ENCODE measurements at places on chromosomes 13 and 19.

DNA sequence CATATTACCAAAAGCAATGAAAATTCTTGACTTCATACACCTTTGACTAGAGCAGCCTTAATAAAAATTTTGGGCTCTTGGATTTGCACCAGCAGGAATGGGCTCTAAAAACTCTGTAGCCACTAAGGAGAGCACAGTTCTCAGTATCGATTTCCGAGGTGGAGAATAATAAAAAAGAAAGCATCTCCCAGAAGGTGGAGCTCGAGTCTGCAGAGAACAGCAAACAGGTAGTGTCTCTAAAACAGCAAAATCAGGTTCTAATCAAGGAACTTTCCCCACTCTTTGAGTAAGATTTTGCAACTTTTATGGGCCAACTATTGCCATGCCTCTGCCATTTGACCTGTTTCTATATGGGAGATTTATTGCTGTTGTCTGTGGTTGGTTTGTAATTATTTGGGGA lies 258.7 kb upstream of the GPC6 start:
- DNase-seq = peak; percentile 24

DNA sequence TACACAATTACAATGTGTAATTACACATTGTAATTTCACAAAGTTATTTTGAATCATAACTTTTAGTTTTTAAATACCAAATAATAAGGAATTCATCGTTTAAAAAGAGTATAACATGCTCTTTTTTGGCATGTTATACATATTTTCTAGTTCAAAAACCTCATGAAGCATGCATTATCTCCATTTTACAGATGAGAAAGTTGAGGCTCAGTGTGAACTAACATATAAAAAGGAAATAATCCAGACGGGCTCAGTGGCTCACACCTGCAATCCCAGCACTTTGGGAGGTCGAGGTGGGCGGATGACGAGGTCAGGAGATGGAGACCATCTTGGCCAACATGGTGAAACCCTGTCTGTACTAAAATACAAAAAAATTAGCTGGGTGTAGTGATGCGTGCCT lies 107.9 kb downstream of the PCDH9 start:
- no peak for DNase-seq

DNA sequence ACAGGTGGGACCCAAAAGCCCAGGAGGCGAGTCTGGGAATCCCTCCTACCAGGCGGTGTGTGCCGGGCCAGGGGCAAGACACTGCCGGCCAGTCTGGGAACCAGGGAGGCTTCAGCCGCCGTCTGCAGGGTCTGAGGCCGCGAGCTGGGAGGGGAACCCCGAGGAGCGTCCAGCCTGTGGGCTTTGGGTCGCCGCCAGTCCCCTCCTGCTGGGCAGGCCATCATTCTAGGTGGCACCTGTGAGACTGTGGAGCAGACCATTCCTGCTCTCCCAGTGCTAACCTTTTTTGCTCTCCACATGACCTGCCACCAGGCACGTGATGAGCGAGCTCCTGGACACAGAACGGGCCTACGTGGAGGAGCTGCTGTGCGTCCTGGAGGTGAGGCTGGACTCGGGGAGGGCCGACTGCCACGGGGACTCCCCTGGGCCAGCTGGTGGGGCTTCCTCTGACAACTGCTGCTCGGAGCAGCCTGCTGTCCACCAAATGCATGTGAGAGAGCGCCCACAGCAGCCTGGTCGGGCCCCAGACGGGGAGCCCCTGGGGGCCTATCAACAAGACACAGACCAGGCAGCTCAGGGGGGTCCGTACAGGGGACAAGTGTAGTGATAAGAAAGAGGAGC lies 24.6 kb upstream of the F7 start:
- DNase-seq = no peak

DNA sequence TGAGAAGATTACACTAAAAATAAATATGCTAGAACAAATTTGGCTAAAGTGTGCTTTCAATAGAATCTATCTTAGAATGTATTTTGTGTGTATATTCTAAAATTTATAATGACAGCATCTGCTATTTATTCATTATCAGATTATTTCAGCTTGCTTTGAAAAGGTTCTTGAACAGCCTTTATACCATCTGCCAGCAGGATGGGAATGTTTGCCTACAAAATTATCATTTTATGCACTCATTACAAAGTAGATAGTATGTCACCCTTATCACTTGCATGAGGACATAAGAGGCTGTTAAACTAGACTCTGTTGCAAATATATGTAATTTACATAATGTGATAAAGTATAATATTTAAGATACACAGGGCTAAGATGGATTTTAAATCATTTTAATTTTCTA lies 1286.9 kb upstream of the PCDH20 start:
- DNase-seq = no peak

DNA sequence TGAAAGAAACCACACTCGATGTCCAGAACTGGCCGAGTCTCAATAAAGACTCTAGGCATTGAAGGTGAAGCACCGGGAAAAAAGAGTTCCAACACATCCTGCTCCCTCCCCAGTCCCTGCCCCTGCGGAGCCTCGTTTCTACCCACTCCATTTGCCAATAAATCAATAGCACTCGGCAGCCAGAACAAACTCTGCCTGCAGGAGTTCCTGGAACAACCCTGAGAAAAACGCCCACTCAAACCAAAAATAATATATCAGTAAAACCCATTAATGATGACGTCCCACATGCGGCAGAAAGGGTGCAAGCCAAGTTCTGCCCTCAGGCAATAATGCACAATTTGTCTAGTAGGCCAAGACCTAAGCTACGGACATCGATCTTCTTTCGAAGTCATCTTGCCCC lies 41.0 kb downstream of the PDCD5 start:
- no peak for DNase-seq

GRCh38 chr19:43741075-43741825 lies 13.5 kb downstream of the SMG9 start:
- DNase-seq = no peak

DNA sequence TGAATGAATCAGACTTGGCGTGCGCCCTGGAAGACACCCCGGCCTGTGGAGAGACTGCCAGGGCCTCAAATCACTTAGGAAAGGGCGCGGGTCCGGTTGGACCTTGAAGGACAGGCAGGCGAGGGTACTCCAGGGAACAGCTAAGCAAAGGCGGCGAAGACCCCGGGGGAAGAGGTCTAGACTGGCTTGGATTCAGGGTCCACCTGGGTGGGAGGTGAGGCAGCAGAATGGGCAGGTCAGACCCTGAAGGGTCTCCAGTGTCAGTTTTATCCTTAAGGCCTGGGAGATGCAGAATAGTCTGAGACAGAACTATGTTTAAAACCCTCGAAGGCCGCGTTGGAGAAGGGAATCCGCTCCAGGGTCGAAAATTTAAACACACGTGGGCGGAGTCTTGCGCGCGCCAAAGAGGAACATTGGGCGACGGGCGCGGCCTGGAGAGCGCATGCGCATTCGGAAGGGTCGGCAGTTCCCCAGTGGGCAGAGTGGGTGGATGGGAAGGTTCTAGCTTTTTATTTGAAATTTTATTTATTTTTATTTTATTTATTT lies 567 bp upstream of the SMG9 start:
- peak; percentile 86 for DNase-seq

- no peak for DNase-seq
Measured at GRCh38 chr13:60355056-60355455, 42.0 kb upstream of the TDRD3 start.

- DNase-seq = no peak
Measured at GRCh38 chr13:44796597-44797490, 192.4 kb downstream of the NUFIP1 start.

GRCh38 chr19:28847468-28847867 lies 365.5 kb downstream of the UQCRFS1 start:
- no peak for DNase-seq

- no peak for DNase-seq
Measured at GRCh38 chr13:113304121-113304520, 7.1 kb downstream of the LAMP1 start.

GRCh38 chr13:106753251-106753650 lies 185.3 kb upstream of the ARGLU1 start:
- peak; percentile 36 for DNase-seq

DNA sequence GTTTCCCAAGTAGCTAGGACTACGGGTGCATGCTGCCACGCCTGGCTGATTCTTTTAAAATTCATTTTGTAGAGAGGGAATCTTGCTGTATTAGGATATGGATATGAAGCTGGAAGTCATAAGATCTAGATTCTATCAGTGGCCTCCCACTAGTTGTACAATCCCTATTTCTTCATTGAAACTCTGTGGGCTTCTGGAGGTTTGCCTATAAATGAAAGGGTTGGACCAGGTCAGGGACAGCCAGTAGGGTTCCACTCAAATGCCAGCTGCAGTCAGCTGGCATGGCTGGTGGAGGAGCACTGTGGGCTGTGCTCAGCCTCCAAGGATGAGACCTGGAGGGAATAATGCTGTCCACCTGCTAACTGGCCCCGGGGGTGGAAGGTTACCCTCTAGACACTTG lies 110.2 kb upstream of the GJB6 start:
- no peak for DNase-seq

DNA sequence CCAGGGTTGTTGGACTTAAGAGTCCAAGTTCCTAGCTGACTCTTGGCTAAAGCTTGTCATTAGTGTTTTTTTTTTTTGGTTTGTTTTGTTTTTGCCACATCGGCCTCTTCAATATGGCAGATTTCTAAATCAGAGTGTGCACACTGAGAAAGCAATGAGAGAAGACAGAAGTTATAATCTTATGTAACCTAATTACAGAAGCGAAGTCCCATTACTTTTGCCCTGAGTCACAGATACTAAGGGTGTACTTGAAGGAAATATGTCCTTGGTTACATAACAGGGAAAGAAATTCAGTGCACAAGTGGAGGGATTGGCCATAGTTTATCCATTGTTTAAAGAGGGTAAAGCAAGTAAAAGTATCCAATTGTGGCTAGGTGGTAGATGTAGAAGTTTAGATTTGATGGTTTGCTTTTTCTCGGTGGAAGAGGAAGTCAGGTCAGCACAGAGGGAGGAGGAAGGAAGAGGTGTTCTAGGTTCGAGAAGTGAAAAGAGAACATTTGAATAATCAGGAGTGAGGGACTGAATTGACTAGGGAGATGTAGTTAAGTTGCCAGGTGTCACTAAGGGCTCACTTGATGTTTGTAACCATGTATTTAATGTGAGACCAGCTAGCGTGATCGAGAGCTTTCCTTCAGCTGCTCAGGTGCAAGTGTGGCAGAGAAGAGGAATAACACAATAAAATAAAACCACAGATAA lies 12.2 kb downstream of the GTF2F2 start:
- DNase-seq = no peak

DNA sequence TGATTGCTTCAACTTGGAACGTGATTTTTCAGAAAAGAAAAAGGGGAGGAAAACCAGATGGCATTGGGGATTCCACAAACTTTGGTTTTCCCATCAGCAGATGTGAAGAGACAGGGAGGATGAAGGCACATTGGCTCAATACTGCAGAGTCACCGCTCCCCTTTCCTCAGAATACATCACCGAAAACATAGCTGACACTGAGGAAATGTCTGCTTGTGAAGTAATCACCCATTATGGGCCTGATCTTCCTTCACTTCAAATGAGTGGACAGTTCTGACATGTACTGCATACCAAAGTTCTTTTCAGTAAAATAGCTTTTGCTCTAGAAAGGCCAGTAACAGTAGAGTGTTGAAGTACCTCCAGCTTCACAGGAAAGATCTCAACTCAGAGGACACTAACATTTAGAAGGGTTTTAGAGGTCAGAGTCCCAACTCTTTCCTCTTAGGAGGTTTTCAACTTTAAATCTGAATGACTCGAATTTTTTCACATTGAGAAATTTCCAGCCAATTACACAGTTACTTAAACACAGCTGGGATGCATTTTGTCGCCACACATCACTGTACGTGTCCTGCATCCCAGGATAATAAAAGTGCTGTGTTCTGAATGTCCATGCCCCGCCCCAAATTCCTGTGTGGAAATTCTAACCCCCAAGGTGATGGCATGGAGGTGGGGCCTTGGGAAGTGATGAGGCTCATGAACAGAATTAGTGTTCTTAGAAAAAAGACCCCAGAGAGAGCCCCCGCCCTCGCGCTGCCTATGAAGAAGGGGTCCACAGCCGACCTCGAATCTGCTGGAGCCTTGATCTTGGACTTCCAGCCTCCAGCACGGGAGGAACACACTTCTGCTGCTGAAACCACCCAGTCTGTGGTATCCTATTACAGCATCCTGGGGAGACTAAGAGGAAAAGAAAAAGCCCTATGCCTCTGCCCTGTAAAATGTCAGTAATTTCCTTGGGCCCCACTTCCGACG lies 77.7 kb downstream of the COL4A1 start:
- no peak for DNase-seq

GRCh38 chr19:50280074-50280473 lies 49.1 kb downstream of the KCNC3 start:
- DNase-seq = no peak

GRCh38 chr13:98371516-98372023 lies 194.5 kb upstream of the RNF113B start:
- DNase-seq = no peak

DNA sequence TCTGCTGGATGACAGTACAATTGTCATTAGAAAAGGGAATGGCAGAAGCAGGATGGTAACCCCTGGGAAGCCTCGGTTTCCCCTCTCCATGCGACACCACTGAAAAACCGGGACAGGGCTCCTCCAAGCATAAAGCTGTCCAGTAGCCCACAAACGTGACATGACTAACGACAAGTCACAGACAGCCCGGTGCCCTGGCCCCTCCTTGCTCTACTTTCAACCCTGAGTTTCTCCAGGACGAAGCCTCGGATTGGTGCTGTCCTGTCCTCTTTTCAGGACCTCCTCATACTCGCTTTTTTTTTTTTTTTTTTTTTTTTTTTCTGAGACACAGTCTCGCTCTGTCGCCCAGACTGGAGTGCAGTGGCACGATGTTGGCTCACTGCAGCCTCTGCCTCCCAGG lies 16.3 kb downstream of the DPP9 start:
- DNase-seq = no peak

GRCh38 chr19:10637894-10638293 lies 12.5 kb downstream of the SLC44A2 start:
- DNase-seq = no peak

- no peak for DNase-seq
Measured at GRCh38 chr13:26881154-26881553, 120.6 kb upstream of the GPR12 start.

DNA sequence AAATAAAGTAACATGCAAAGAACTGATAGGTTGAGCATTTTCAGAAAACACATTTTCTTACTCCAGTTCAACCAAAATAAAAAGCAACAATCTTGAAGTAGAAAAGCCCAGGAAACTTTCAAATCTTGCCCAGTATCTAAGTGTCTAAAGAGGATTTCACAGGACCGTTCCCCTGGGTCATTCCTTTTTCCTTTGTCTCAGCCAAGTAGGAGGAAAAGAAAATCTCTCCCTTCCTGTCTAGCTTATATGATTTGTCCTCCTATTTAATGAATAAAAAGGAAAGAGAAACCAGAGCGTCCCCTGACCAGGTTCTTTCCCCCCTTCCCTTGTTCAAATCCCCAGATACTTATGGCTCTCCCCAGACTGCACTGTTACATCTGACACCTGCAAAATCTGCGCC lies 248.0 kb downstream of the KCTD12 start:
- DNase-seq = no peak

GRCh38 chr13:41710771-41711170 lies 250.1 kb downstream of the VWA8 start:
- no peak for DNase-seq

GRCh38 chr13:111866731-111867245 lies 200.2 kb upstream of the SOX1 start:
- DNase-seq = no peak

DNA sequence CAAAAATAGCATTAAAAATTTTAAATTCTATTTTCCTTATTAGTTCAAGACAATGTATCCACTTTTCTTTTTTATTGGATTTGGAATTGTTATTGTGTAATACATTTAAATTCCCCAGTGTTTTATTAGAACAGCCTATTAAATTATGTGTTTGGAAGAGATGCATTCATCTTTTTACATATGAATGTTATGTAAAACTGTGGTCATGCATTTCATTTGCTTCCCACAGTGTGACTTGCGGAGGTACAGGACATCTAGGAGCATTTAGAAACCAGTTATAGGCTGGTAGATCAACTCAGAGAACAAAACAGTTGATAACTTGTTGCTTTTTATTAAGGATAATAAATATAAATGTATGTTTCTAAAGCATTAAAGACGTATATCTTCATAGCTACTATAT lies 335.5 kb upstream of the TMTC4 start:
- DNase-seq = no peak

Measured in HT-29 (cell line).